ENCODE measurements at places on chromosomes 13 and 19.

DNA sequence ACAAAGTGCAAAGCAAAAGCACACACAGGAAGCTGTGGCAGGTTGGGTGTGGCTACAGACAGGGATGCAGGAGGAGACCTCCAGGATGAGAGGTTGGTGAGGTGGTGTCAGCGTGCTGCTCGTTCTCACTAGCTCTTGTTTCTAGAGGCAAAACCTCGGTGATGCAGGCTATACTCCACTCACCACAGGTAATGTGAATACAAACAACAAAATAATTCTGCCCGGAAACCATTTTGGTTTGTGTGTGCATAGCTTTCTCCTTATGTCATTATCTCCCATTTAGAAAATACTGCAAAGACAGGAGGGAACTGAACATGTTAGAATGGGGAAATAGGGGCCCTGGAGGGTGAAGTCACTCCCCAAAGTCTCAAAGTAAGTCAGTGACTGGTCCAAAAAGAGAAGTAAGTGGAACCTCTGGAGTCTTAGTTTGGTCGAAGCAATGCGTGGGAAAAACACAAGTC lies 9.4 kb downstream of the LCP1 start:
- DNase-seq = no peak

DNA sequence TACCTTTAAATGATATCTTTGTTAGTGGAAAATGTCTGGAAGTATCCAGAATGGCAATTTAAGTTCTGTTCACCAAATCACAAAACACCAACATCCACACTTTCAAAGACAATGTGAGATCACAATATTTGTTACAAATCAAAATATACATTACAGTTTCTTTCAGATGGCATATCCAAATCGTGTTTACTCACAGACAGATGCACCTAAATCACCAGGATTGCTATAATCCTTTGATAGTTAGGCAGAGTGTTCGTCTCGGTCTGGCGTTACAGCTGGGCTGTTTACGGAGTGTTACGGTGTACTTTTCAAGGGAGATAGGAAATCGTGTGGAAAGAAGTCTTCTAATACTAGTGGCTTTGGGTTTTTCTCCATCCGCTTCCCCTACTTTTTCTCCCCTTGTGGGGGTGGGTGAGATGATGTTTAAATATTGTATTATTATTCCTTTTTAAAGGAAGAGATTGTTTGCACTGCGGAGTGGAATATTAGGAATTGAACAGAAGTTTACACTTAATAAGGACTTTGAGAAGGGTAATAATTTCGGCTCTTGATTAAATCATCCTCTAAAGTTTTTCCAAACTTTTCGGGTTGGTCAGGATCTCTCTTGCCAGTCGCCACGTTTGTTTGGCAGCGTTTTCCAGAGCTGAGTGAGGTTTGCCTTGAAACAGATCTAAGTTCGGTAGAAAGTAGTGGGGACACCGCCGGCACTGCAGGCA lies 1.8 kb downstream of the MAB21L1 start:
- no peak for DNase-seq

DNA sequence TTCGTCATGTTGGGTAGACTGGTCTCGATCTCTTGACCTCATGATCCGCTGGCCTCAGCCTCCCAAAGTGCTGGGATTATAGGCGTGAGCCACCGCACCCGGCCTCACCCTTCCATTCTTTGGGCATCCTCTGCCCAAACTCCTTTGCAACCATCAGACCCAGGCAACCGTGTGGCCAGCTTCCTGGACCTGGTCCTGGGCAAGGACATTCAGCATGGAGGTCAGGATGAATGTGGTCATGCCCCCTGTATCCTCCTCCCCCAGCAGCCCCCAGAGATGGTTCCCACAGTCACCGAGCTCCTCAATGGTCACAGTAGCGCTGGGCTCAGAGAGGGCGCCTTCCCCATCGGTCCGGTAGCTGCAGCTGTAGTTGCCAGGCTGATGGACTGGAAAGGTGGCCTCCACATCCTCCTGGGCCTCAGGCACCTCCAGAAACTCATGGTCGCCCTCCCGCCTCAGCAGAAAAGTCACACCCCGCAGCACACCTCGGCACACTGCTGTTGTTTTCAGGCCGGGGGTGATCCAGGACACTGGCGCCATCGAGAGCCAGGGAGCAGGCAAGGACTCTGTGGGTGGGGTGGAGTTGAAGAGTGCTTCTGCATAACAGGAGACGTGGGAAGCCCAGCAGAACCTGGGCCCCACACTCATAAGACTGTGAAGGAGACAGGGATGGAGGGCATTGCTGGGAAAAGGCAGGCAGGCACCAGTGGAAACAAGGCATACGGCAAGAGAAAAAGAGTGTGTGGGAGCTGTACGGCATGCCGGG lies 1.1 kb downstream of the A1BG start:
- no peak for DNase-seq

GRCh38 chr13:92461402-92461801 lies 765.2 kb upstream of the GPC6 start:
- no peak for DNase-seq

DNA sequence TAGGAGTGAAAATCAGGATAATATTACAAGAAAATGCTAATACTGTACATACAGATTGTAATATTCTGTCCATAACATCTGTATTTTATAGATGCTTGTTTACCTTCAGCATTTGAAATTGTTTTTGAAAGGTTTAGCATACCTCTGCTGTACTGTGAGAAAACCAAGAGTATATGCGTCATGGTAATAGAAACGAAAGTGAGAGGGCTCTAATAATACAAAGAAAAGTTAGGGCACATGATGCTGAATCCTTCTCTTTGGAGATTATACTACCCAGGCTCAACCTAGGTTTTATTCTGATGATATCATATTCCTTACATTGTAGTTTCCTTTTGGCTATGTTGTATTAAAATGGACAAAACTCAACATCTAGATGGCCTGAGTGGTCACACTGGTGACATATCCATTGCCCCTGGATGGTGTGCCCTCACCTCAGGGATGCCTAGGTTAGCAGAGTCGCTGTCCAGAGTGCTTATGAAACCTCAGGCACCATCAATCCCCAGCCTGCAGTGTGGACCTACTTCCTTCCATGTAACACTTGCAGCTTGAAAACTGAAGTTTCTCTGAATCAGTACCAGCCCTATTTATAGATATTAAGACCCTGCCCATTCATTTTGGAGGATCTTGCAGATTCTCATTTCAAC lies 253.7 kb downstream of the KCTD12 start:
- DNase-seq = no peak

- no peak for DNase-seq
Observed at GRCh38 chr13:113170511-113170910, 12.1 kb downstream of the PROZ start.

DNA sequence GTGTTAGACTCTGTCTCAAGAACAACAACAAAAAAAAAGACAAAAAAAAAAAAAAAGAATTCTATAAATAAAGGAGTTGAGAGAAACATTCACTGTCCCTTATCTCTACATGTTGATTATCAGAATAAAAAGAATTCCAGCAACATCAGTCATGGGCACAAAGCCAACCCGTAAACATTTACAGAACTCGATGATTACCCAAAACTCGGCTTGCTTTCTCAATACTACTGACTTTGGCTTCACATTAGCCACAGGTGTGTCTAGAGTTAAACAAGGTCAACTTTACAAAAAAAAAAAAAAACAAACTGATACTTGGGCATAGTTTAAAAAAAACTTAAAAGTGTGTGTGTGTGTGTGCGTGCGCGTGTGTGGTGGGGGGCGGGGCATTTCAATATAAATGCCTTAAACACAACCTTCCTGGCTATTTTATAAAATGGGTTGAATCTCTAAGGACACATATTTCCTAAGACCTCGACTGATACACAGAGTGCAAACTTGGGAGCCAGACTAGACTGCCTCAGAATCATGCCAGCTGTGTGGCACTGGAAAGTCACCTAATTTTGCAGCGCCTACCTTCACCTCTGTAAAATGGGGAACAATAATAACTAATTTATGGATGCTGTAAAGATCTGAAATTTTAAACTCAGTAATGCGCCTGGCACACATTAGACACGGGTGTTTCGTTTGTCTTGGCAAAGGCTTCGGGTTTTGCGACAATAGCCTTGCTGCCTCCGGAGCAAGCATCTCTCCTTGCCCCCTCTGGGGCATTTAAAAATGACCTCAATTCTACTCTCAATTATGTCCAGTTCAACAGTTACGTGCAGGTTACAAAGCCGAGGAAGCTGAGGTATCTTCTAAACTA lies 922 bp downstream of the EBPL start:
- no peak for DNase-seq

- DNase-seq = no peak
Observed at GRCh38 chr13:45775401-45775963, 73.4 kb downstream of the CBY2 start.

- no peak for DNase-seq
Observed at GRCh38 chr13:59459972-59460371, 703.8 kb downstream of the DIAPH3 start.

DNA sequence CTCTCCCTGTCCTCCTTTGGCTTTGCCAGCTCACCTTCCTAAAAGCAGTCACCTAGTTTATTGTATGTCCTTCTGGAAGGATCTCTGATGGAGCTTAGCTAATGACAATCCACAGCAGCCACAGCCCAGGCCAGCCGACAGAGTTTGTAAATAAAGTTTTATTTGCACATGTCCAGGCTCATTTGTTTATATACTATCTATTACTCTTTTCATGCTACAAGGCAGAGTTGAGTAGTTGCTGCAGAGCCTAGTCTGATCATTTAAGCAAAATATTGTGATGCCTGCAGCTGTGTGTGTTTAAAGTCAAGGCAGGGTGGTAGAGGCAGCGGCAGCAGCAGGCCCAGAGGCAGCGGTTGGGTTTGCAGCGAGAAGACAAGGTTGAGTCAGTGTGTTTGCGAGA lies 32.6 kb downstream of the NKPD1 start:
- DNase-seq = no peak

DNA sequence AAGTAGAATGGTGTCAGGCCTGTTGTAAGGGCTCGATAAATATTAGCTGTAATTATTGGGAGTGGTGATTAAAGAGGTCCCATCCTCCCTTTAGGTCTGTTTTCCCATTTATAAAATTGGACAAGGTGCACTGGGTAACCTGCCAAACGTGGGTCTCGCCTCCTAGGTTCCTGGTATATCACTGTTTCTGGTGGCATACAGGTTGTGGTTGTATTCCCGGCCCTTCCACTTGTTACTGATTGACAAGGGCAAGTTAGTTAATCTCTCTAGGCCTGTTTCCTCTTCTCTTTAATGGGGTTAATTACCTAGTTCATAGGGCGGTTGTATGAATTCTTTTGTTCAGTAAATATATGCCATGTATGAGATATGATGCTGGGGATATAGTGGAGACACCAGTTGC lies 1.5 kb downstream of the PPP2R1A start:
- DNase-seq = no peak

- DNase-seq = peak; percentile 56
Observed at GRCh38 chr19:4759388-4760284, 31.9 kb upstream of the FEM1A start.

GRCh38 chr19:995051-995827 lies 5.0 kb upstream of the GRIN3B start:
- no peak for DNase-seq

GRCh38 chr13:36163809-36164308 lies 32.7 kb upstream of the DCLK1 start:
- no peak for DNase-seq

GRCh38 chr13:110274687-110275086 lies 32.3 kb downstream of the COL4A1 start:
- DNase-seq = no peak

- no peak for DNase-seq
Observed at GRCh38 chr19:39436350-39436716, 584 bp upstream of the RPS16 start.

- no peak for DNase-seq
Observed at GRCh38 chr19:17216058-17216670, 1.0 kb downstream of the USE1 start.

DNA sequence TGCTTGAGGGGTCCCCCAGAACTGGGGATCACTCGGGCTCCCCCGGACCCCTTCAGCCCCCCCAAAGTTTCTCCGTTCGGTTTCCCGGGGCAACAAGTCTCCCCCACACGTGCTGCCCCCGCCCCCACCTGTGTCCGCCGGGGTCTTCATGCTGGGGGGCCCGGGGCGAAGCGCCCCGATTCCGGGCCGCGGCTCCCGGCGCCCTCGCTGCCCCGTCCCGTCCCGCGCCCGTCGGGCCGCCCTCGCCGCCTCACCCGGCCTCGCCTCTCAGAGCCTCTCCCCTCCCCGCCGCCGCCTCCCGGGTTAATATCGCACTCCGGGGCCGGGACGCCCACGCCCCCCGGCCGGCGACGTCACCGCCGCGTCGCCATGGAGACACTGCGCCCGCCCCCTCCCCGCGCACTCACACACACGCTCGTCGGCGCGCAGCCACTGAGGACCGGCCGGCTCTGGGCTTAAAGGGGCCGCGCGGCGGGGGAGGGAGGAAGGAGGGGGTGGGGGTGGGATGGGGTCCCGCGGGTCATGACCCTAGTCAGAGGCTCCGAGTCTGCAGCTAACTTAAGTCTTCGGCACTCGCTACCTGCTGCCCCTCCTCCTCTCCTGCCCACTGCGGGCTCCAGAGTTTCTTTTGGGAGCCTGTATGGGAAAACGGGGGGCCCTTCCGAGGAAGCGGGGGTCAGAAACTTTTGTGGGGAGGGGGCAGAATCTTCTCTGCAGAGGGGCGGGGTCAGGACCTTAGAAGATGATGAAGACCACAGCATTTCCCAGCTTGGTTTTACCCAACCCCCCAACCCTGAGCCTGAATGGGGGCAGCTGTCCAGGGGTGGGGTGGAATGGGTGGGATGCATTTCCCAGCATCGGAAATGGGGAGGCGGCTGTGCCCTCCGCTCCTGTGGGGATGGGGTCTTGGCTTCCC lies at the start of gene ERF:
Gene ERF (minus strand): TSS at position 279 of the 916 bp plus-strand sequence. CDS start 129 bp downstream, at position 150.
- peak; percentile 93 for DNase-seq

GRCh38 chr19:47372603-47373002 lies 23.5 kb downstream of the DHX34 start:
- DNase-seq = no peak

DNA sequence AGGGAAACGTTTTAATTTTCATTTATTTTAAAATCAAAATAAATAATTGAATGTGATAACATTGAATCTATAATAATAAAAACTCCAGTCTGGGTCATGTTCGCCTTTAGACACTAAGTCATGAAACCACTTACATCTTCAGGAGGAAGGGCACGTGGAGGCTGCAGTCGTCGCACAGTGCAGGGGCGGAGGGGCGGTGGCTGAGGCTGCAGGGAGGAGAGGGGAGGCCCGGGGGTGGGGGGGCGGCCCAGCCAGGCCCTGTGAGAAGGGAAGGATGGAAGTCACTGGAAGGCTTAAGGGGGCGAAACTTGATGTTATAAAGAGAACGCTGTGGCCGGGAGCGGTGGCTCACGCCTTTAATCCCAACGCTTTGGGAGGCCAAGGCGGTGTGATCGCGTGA lies 14.9 kb upstream of the LATS2 start:
- no peak for DNase-seq

GRCh38 chr19:19900139-19900728 lies 512 bp upstream of the ZNF93 start:
- DNase-seq = no peak

- no peak for DNase-seq
Observed at GRCh38 chr13:94317063-94317491, 162.4 kb downstream of the DCT start.

DNA sequence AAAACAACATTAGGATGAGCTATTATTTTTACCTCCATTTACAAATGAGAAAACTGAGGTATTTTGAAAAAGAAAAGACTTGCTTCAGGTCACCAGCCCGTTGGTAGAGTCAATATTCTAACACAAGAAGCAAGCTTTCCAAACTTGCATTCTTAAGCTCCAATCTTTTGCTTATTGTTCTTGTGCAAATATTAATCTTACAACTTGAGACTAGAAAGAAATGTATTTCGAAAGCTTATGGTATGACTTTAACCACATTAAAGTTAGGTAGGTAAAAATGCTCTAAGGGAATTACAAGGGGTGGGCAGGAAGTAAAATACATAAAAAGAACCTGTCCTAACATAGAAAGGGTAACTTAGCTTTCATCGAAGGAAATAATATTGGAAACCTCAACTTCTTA lies 453.9 kb downstream of the SLITRK5 start:
- DNase-seq = no peak

Measured in stimulated activated CD8-positive, alpha-beta memory T cell treated with anti-CD3 and anti-CD28 coated beads, Interleukin-2, amount 100 ng/mL, for 48 hours (primary cell).